ENCODE measurements at places on chromosomes 12 and 14. TPM values are rescaled to one million over a fixed set of nuclear protein-coding genes. Genes with fewer than 3 reads are reported as not detected.

- no peak for DNase-seq
- no peaks in the 10 kb centered on the region for H3K4me1 ChIP-seq
- no peaks in the 10 kb centered on the region for H3K27me3 ChIP-seq
These were observed 913.5 kb downstream of the VRK1 start for GRCh38 chr14:97710726-97711125.

DNA sequence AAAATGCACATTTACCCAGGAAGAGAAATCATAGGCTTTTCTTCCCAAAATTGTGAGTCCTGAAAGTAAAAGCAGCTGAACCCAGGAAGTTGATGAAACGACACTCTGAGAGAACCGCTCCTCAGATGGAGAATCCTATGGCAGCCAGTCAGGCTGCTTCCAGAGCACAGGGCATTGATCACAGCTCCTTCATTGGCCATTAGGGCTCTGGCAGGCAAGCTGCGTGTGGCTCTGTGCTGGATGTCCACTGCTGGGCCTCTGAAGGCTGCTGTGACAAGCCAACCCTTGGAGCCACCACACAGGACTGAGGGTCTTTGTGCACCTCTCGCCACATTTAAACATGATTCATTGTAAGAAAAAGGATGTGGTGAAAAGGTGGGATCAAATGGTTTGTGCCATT, 89.4 kb downstream of the EXOC5 start:
- H3K4me3 ChIP-seq, result no peak overlapping the region
- no peak overlapping the region for H3K27ac ChIP-seq
- H3K36me3 ChIP-seq, result no peaks in the 10 kb centered on the region
- peaks cover 5% of the 10 kb centered on the region for H3K27me3 ChIP-seq
- no peak for DNase-seq

- peak; percentile 21 for DNase-seq
- H3K27ac ChIP-seq, result no peak overlapping the region
These were observed 105.3 kb downstream of the SLC6A15 start for GRCh38 chr12:84807249-84807648.

DNA sequence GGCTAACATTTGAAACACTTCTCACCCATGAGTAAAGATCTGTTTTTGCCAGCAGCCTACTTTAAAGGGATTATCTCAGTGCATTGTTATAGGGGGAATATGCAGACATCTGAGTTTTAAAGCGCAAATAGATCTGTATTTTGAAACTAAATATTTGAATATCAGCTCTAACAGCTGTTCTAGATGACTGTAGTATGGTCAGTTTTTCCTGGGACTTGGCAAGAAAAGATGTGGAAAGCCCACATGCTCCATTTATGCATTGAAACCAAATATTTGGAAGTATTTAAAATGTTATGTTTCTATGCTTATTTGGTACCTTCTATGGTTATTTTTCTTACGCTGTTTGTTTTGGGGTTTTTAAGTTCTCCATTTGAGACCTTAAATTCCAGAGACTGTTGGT, 41.7 kb downstream of the RIC8B start:
- H3K27ac ChIP-seq, result no peak overlapping the region
- DNase-seq, result no peak

- DNase-seq, result no peak
- H3K4me1 ChIP-seq, result peaks cover 26% of the 10 kb centered on the region
- H3K36me3 ChIP-seq, result peaks cover 13% of the 10 kb centered on the region
- no peak overlapping the region for H3K4me3 ChIP-seq
- H3K27ac ChIP-seq, result no peak overlapping the region
These were observed 115.1 kb downstream of the BEGAIN start for GRCh38 chr14:100472094-100472455.

- DNase-seq, result no peak
- no peaks in the 10 kb centered on the region for H3K36me3 ChIP-seq
- H3K4me1 ChIP-seq, result no peaks in the 10 kb centered on the region
These were observed 1007.0 kb upstream of the LRFN5 start for GRCh38 chr14:40599725-40600124.

DNA sequence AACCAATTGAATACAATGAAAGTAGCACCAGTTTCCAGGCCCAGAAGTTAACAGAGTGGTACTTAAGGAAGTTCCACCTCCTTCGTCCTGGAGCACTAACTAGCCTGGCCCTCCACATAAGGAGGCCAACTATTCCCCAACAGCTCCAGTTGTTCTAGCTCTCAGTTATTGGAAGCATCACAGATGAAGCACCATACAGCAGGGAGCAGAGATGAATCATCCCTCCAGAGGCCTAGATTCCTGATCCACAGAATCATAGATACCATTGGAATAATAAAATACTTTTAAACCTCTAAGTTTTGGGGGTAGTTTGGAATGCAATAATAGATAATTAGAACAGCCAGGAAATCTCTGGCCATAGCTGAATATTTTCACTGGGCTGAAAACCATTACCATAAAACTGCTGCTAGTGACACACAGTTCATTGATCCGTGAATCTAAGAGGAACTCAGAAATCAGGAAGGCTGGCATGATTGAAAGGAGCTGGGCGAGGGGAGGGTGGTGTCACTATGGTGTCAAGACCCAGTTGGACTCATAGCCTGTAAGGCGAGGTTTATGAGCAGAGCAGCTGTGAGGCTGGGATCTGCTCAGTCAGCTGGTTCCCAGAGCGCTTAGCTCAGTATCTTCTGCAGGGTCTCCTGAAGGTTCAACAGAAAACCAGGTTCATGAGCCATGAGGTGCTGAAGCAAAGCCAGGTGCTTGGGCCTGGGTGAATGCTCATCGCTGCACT, 371.4 kb upstream of the TMTC1 start:
- DNase-seq, result no peak
- no peaks in the 10 kb centered on the region for H3K27me3 ChIP-seq
- H3K36me3 ChIP-seq, result peaks cover 6% of the 10 kb centered on the region
- no peak overlapping the region for H3K27ac ChIP-seq
- no peak overlapping the region for H3K4me3 ChIP-seq

DNA sequence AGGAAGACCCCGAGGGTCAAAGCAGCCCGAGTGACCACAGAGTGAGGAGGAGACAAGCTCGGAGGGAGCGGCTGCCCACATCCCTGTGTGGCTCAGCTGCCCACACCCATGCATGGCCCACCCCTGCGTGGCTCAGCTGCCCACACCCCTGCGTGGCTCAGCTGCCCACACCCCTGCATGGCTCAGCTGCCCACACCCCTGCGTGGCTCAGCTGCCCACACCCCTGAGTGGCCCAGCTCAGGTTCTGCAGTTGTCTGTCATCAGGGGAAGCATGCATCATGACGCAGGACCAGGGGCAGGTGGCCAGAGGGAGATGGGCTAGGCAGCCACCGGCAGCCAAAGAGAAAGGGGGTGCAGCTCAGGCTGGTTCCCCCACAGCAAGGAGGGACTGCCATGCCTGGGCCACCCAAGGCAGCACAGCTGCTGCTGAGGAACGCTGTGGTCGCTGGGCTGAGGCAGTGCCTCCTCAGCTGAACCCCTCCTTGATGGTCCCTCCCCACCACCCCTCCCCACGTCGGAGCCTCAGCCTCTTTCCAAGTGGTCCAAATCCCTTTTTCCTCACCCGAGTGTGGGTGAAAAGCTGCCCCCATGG, 33.3 kb upstream of the NUDT14 start:
- no peak overlapping the region for H3K4me3 ChIP-seq
- H3K4me1 ChIP-seq, result no peaks in the 10 kb centered on the region
- no peak overlapping the region for H3K27ac ChIP-seq
- H3K36me3 ChIP-seq, result peaks cover 11% of the 10 kb centered on the region
- H3K27me3 ChIP-seq, result peaks cover 2% of the 10 kb centered on the region

DNA sequence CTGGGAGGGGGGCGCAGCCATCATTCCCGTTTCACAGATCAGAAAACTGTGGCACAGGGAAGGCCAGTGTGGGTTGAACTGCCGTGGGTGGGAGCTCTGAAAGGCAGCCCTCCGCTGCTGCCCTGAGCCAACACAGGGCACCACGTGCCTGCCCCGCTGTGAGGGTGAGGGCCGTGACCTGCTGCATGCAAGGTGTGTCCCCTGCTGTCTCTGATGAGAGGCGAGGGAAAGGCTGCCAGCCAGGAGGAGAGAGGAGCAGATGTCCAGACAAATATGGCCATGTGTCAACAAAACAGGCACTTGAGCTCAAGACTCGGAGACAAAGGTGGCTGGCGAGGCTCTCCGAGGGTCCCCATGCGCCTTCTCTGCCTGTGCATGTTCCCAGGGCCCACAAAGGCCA, 108.8 kb downstream of the RBM19 start:
- no peaks in the 10 kb centered on the region for H3K27me3 ChIP-seq
- H3K4me1 ChIP-seq, result peaks cover 18% of the 10 kb centered on the region
- no peak for DNase-seq
- H3K27ac ChIP-seq, result no peak overlapping the region
- H3K4me3 ChIP-seq, result no peak overlapping the region

DNA sequence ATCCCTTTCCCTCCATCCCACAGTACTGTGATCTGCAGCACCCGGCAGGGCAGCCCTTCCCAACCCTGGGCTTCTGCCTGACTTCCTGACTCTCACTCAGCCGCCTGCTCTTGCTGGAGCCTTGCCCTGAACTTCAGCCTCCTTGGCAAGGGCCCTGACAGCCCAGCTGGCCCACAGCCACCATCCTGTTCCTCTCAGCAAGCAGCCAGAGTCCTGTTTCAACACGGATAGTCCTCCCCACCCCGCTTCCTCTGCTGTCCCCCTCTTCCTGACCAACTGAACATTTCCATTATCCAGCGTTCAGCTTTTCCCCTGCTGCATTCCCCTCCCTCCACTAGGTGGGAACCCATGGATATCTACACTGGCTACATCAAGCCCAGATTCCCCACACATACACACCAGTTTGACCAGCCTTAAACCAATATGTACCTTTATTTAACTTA, 74.0 kb upstream of the MDM1 start:
- H3K4me3 ChIP-seq, result peak overlapping the region; percentile 64
- H3K36me3 ChIP-seq, result no peaks in the 10 kb centered on the region
- peaks cover 18% of the 10 kb centered on the region for H3K4me1 ChIP-seq
- H3K27me3 ChIP-seq, result peaks cover 5% of the 10 kb centered on the region
- DNase-seq, result peak; percentile 42

DNA sequence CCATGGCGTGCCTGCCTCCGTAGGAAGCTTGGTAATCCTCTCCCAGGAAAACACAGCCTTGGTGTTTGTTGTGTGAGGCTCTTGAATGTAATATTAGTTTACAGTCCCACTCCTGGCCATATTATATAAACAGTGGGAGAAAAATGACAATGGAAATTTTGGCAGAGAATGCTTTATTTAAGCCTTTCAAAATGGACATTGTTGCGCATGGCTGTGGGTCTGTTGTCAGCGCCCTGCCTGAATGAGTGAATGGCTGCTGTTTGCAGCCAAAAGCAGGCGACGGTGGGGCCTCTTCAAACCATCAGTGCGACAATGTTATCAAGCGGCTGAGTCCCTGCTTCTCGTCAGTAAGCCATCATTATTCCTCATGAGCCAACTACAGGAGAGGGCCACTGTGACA, 201.8 kb upstream of the RMST start:
- DNase-seq, result no peak
- no peaks in the 10 kb centered on the region for H3K36me3 ChIP-seq
- H3K4me3 ChIP-seq, result no peak overlapping the region
- no peak overlapping the region for H3K27ac ChIP-seq
- H3K27me3 ChIP-seq, result no peaks in the 10 kb centered on the region
- H3K4me1 ChIP-seq, result no peaks in the 10 kb centered on the region

GRCh38 chr14:104219731-104220214, 81.4 kb downstream of the KIF26A start:
- no peaks in the 10 kb centered on the region for H3K36me3 ChIP-seq
- no peak for DNase-seq
- no peaks in the 10 kb centered on the region for H3K4me1 ChIP-seq
- no peak overlapping the region for H3K27ac ChIP-seq
- no peak overlapping the region for H3K4me3 ChIP-seq
- no peaks in the 10 kb centered on the region for H3K27me3 ChIP-seq

FBXW8 gene
- 19.2 TPM for total RNA-seq

PAWR gene
- total RNA-seq, result 87.3 TPM

ARHGDIB gene
- 0.59 TPM for total RNA-seq

ALG10B gene
- total RNA-seq, result 2.9 TPM

MYO1A gene
- total RNA-seq, result 0.38 TPM
